Glutamatergic neuron (in vitro differentiated cells): ENCODE measurements at places on chromosomes 12 and 14. TPM values are rescaled to one million over a fixed set of nuclear protein-coding genes. Genes with fewer than 3 reads are reported as not detected.

- peaks cover 5% of the 10 kb centered on the region for H3K36me3 ChIP-seq
- no peak for DNase-seq
- H3K4me1 ChIP-seq = no peaks in the 10 kb centered on the region
- H3K27ac ChIP-seq = no peak overlapping the region
- H3K4me3 ChIP-seq = no peak overlapping the region
- H3K27me3 ChIP-seq = no peaks in the 10 kb centered on the region
These were observed 117.9 kb downstream of the SCAF11 start for GRCh38 chr12:45872446-45872845.

DNA sequence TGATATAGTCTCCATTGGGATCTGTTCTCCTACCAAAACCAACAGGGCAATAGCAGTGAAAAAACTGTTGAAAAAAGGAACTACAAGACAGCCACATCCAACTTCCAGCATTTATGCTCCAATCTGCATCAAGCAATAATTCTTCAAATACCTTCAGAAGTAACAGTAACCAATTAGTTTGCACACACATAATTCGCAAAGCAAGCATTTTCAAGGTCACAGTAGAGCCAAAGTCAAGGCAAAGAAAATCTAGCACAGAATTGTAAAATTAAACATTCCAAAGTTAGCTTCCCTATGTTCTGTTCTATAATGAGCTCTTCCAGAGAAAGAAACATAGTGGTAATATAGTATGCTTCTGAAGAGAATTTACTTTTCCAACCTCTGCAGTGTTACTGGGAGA, 11.0 kb upstream of the MTERF2 start:
- H3K4me3 ChIP-seq = no peak overlapping the region
- H3K27ac ChIP-seq = no peak overlapping the region
- H3K27me3 ChIP-seq = peaks cover 2% of the 10 kb centered on the region

- H3K4me1 ChIP-seq = no peaks in the 10 kb centered on the region
- no peak overlapping the region for H3K27ac ChIP-seq
- no peak overlapping the region for H3K4me3 ChIP-seq
- no peaks in the 10 kb centered on the region for H3K36me3 ChIP-seq
- no peaks in the 10 kb centered on the region for H3K27me3 ChIP-seq
- no peak for DNase-seq
These were observed 249.1 kb downstream of the LRIG3 start for GRCh38 chr12:58671196-58671595.

GRCh38 chr12:64965920-64966319, 141.5 kb downstream of the TBC1D30 start:
- H3K4me1 ChIP-seq = no peaks in the 10 kb centered on the region
- no peak overlapping the region for H3K4me3 ChIP-seq
- no peaks in the 10 kb centered on the region for H3K27me3 ChIP-seq

DNA sequence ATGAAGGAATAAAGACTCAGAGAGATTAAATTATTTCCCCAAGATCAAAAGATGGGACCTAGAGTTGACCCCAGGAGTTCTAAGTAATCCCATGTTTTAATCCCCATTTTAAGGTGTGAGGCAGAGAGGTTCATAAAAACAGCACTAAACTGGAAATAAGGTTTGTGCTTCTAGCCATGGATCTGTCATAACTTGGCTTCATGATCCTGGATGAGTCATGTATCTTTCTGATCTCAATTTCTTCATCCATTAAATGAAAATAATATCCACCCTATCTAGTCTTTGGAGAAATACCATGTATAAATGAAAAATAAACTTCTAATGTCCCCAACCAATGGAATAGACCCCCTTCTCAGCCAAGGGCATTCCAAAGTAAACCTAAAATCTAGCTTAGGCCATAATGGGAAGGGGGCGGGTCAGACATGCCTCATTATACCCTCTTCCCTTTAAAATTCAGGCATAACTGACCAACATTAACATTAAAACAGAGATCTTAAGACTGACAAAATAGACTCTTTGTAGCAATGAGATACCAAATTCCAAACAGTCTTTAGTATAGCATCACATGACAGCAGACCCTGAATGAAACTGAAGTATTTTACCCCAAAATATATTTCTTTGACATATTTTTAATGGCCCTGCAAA, 47.8 kb downstream of the SLC41A2 start:
- no peaks in the 10 kb centered on the region for H3K4me1 ChIP-seq
- H3K36me3 ChIP-seq = no peaks in the 10 kb centered on the region
- H3K27ac ChIP-seq = no peak overlapping the region
- no peak for DNase-seq
- H3K27me3 ChIP-seq = no peaks in the 10 kb centered on the region

GRCh38 chr14:51093371-51094281, 1.3 kb downstream of the TRIM9 start:
- H3K27ac ChIP-seq = no peak overlapping the region
- H3K4me3 ChIP-seq = peak overlapping the region; percentile 80
- peaks cover 12% of the 10 kb centered on the region for H3K4me1 ChIP-seq
- peaks cover 14% of the 10 kb centered on the region for H3K27me3 ChIP-seq
- peak; percentile 66 for DNase-seq
- no peaks in the 10 kb centered on the region for H3K36me3 ChIP-seq

GRCh38 chr12:68345763-68346162, 13.6 kb upstream of the MDM1 start:
- DNase-seq = no peak
- no peak overlapping the region for H3K27ac ChIP-seq
- no peak overlapping the region for H3K4me3 ChIP-seq
- no peaks in the 10 kb centered on the region for H3K27me3 ChIP-seq

- no peaks in the 10 kb centered on the region for H3K27me3 ChIP-seq
- no peak overlapping the region for H3K4me3 ChIP-seq
- no peaks in the 10 kb centered on the region for H3K4me1 ChIP-seq
- no peaks in the 10 kb centered on the region for H3K36me3 ChIP-seq
- DNase-seq = no peak
- no peak overlapping the region for H3K27ac ChIP-seq
These were observed 85.5 kb upstream of the NUDT4 start for GRCh38 chr12:93292213-93292612.

DNA sequence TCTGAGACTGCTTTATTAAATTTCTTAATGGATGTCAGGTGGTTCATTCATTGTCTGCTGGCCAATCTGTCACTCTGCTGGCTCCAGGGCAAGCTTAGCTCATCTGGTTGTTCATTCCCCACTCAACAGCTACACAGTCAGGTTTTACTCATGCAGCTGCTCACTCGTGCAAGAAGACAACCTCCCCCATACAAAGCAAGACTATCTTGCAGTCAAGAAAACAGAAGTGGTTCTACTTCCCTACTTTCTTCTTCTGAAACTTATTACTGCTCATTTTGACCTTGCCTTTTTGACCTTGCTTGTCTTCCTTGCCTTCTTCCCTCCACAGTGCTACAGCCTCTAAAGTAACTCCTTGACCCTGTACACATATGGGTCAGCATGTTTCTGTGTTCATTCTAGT, 277.9 kb downstream of the SSPN start:
- peaks cover 20% of the 10 kb centered on the region for H3K4me1 ChIP-seq
- peaks cover 2% of the 10 kb centered on the region for H3K27me3 ChIP-seq
- H3K27ac ChIP-seq = peak overlapping the region; percentile 83
- H3K36me3 ChIP-seq = no peaks in the 10 kb centered on the region
- peak overlapping the region; percentile 17 for H3K4me3 ChIP-seq

The LTBP2 gene
- 1.2 TPM for total RNA-seq

The KLRC2 gene
- not detected for total RNA-seq
